ENCODE measurements at places on chromosomes 12 and 14. TPM values are rescaled to one million over a fixed set of nuclear protein-coding genes. Genes with fewer than 3 reads are reported as not detected.

DNA sequence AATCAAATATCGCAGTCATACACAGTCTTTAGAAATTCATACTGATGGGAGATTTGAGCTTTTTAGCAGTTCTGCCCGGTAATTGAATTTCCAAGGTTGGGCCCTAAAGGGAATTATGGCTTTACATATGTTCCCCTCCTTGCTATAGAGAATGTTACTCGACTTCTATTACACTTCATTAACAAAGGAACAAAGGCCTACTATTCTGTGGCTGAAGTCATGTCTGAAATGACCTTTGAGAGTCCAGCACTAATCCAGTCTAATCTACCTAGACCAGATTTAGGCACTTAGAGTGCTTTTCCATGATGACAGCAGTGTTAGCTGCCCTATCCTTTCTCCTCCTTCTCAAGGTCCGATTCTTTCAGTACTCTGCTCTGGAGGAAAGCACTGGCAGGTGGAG lies 305.3 kb downstream of the MED13L start:
- no peak for DNase-seq
- H3K4me1 ChIP-seq: peaks cover 7% of the 10 kb centered on the region
- no peaks in the 10 kb centered on the region for H3K27me3 ChIP-seq
- H3K4me3 ChIP-seq: no peak overlapping the region

- no peaks in the 10 kb centered on the region for H3K27me3 ChIP-seq
- H3K36me3 ChIP-seq: no peaks in the 10 kb centered on the region
- no peak overlapping the region for H3K4me3 ChIP-seq
These were observed 58.8 kb downstream of the PIK3C2G start for GRCh38 chr12:18320036-18320617.

DNA sequence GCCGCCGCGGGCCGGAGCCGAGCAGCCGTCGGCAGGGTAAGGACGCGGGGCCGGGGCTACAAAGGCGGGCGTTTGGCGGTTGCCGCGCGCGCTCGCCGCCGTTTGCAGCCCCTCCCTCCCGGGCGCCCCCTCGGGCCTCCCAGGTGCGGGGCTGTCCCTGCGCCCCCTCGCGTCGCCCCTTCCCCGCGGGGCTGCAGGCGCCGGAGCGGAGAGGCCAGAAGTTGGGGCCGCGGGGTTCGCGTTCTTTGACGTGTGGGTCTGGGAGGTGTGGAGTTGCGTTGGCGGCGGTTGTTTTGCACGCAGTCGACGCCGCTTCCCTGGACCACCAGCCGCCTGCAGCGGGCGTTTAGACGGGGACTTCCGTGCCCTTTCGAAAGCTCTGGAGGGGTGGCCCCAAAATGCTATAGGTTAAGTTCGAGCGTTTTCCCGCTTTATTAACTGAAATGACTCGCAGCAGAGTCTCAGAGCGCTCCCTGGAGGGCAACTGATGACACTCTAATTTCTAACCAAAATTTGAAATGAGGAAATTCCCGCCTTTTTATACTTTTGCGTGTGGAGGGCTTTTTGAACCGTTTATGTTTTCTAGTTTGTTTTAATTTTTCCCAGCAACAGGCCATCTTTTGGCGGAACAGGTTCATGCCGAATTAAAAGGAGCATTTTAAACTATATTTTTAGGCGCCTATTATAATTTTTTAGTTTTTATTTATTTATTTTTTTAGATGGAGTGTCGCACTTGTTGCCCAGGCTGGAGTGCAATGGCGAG lies 902 bp downstream of the TMPO start:
- DNase-seq: peak; percentile 75
- H3K27me3 ChIP-seq: no peaks in the 10 kb centered on the region
- H3K27ac ChIP-seq: peak overlapping the region; percentile 98
- H3K36me3 ChIP-seq: no peaks in the 10 kb centered on the region
- H3K4me3 ChIP-seq: peak overlapping the region; percentile 98
- peaks cover 48% of the 10 kb centered on the region for H3K4me1 ChIP-seq

GRCh38 chr12:96422192-96422591 lies 22.0 kb upstream of the CDK17 start:
- H3K36me3 ChIP-seq: no peaks in the 10 kb centered on the region
- H3K4me1 ChIP-seq: peaks cover 3% of the 10 kb centered on the region
- H3K27ac ChIP-seq: no peak overlapping the region

GRCh38 chr12:125178222-125178621 lies 113.0 kb downstream of the AACS start:
- H3K4me3 ChIP-seq: no peak overlapping the region
- peaks cover 7% of the 10 kb centered on the region for H3K4me1 ChIP-seq
- no peaks in the 10 kb centered on the region for H3K36me3 ChIP-seq
- no peak overlapping the region for H3K27ac ChIP-seq
- H3K27me3 ChIP-seq: no peaks in the 10 kb centered on the region
- DNase-seq: no peak

DNA sequence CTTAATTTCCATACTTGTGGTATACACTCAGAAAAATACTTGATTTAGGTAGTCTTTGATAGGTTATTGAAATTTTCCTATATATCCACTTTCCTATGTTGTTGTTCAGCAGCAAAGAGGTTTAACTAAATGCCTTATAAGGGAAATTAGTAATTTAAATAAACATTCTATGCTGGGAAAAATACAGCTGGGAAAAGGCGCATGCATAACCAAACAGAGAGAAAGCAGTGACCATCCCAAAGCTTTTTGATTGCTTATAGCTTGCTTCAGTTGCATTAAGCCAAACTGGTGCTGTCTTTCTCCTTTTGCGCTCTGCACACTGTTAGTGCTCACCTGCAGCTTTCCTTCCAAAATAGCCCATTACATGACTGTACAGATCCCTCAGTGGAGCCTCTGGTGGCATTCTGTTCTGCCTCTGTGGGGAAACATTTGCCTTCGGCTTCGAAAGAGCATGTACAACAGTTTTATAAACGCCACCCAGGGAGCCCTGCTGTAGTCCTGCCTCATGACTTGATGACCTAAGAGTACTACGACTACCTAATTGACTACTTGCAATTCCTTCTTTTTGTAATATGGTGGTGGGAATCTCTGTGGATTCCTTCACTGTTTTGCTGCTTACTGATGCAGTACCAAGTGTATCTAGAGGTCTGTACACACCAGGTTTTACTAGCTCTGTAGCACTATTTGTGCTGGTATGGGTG lies 120.8 kb downstream of the RALGAPA1 start:
- H3K27ac ChIP-seq: no peak overlapping the region
- H3K4me1 ChIP-seq: no peaks in the 10 kb centered on the region
- H3K4me3 ChIP-seq: no peak overlapping the region
- no peak for DNase-seq
- no peaks in the 10 kb centered on the region for H3K27me3 ChIP-seq

DNA sequence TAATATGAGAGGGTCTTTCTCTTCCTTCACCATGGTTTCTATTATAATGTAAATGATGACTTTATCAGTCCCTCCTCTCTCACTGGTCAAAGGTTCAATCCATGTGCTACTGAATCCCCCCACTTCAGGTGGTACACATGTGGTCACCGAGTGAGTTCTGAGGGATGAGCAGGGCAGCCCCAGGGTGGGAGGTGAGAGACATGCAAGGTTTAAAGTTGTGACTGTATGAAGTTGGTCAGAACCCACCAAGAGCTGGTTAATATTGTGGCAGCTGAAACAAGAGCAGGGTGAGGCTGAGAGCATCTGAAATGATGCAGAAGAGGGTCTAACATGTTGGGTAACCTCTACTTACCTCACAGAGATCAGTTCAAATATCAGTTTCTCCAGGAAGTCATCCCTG lies 444.7 kb upstream of the FBXO33 start:
- no peaks in the 10 kb centered on the region for H3K36me3 ChIP-seq
- no peak overlapping the region for H3K27ac ChIP-seq
- no peaks in the 10 kb centered on the region for H3K27me3 ChIP-seq
- no peak overlapping the region for H3K4me3 ChIP-seq
- no peaks in the 10 kb centered on the region for H3K4me1 ChIP-seq

DNA sequence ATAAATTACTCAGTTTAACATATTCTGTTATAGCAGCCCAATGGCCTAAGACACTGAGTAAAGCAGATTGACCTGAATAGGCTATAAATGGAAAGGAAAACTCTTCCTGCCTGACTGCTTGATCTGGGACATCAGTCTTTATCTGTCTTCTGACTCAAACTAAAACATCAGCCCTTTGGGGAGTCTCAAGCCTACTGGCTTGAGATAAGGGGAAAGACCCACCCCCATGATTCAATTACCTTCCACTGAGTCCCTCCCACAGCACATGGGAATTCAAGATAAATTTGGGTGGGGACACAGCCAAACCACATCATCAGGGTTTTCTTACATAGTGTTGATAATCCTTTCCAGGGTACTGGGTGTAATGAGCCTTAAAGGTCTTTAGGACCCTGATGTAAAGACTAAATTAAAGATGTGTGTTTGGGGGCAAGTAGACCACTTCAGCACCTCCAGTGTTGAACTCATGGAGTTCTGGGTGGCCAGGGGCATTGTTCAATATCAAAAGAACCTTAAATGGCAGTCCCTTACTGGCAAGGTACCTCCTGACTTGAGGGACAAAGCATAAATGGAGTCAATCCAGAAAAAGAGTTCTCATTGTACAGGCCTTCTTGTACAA lies 67.8 kb downstream of the TSHR start:
- H3K27me3 ChIP-seq: no peaks in the 10 kb centered on the region
- DNase-seq: no peak
- H3K27ac ChIP-seq: no peak overlapping the region
- no peak overlapping the region for H3K4me3 ChIP-seq
- H3K4me1 ChIP-seq: no peaks in the 10 kb centered on the region

DNA sequence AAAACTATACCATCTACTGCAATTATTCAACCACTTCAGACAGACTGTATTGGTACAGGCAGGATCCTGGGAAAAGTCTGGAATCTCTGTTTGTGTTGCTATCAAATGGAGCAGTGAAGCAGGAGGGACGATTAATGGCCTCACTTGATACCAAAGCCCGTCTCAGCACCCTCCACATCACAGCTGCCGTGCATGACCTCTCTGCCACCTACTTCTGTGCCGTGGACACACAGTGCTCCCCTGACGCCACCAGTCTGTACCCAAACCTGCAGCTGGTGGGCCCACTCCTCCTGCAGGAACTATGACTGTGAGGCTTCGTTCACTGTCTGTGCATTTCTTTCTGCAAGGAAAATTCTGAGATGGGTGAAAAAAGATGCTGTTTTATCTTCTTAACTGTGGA lies 284.7 kb downstream of the DAD1 start:
- H3K4me1 ChIP-seq: no peaks in the 10 kb centered on the region
- H3K27ac ChIP-seq: no peak overlapping the region
- H3K36me3 ChIP-seq: no peaks in the 10 kb centered on the region
- no peak for DNase-seq

DNA sequence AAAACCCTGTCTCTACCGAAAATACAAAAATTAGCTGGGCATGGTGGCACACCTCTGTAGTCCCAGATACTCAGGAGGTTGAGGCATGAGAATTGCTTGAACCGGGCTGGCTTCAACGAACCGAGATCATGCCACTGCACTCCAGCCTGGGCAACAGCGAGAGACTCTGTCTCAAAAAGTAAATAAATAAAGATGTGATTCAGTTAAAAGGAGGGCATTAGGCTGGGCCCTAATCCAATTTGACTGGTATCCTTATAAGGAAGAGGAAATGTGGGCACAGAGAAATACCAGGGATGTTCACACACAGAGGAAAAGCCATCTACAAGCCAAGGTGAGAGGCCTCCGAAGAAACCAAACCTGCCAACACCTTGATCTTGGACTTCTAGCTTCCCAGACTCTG lies 10.1 kb upstream of the DCAF4 start:
- no peaks in the 10 kb centered on the region for H3K36me3 ChIP-seq
- no peaks in the 10 kb centered on the region for H3K4me1 ChIP-seq
- H3K4me3 ChIP-seq: no peak overlapping the region
- no peak overlapping the region for H3K27ac ChIP-seq
- no peak for DNase-seq

Gene C1S
- total RNA-seq: 114 TPM

Gene KNTC1
- 2.2 TPM for total RNA-seq

Gene ADCK1
- total RNA-seq: 5.5 TPM

Gene MYF6
- total RNA-seq: not detected

Gene RNASE1
- 230 TPM for total RNA-seq

Gene MANSC4
- not detected for total RNA-seq

Gene CCDC184
- total RNA-seq: 1.4 TPM
